ENCODE measurements at places on chromosomes 5 and 9.
A peak's percentile ranks its signal among the peaks of the same experiment; 100 is the strongest.

- H3K4me3 ChIP-seq, result no peak overlapping the region
- H3K4me1 ChIP-seq, result no peaks in the 10 kb centered on the region
- no peak for DNase-seq
- H3K36me3 ChIP-seq, result no peaks in the 10 kb centered on the region
- H3K27ac ChIP-seq, result no peak overlapping the region
Measured at GRCh38 chr5:110356677-110357076, 369.8 kb downstream of the TMEM232 start.

DNA sequence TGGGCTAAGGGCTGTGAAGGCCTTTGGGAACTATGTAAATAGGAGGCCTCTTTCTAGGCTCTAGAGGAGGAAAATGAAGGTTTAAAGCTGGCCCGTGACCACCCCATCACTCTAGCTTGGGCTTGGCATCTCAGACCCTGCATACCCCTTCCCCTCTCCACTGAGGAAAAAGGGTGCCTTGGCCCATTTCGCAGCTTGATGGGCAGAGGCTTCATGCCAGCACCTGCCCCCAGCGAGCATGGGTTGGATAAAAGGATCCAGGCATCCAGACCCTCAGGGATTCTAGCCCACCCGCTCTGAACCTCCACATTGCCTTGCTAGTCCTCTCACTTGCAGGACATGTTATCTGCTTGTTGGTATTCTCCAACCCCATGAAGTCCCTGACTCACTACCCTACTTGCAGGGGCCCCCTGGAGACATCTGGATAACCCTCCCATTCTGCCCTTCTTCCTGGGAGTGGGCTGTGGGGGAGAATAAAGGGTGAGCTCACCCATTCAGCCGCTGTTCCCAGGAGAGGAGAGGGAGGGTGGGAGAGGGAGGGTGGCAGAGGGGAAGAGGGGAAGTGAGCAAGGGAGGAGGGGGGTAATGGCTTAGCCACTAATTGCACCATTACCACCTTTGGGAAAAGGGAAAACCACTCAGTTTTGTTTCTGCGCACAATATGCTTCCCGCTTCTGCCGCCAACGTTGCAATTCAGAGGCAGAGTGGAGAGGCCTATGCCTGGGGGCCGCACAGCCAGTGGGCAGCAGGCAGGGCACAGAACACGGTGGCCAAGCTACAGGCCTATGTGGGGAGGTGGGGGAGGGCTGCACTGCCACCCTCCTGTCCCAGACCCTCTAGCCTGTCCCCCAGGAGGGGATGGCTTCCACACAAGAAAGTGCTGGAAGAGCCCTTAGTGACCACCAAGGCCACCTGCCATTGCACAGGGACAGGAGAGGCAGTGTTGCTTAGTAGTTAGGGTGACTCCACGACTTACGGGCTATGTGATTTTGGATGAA lies 2.1 kb upstream of the CAMK2A start:
- H3K27me3 ChIP-seq, result no peaks in the 10 kb centered on the region
- no peaks in the 10 kb centered on the region for H3K36me3 ChIP-seq
- H3K27ac ChIP-seq, result no peak overlapping the region
- no peak for DNase-seq

DNA sequence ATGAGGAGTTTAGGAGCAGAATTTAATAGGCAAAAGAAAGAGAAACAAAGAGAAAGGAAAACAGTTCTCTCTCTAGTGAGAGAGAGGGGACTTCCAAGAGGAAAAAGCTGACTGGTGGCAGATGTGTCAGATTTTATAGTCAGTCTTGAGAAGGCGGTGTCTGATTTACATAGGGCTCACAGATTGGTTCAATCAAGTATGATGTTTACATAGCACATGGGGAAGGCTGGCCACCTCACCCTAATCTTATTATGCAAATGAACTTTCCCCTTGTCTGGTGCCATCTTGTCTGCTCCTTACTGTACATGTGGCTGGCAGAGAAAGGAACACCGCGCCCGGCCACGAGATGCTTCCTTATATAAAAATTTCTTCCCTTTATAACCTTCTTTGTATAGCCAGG lies 24.7 kb downstream of the UNC13B start:
- no peaks in the 10 kb centered on the region for H3K27me3 ChIP-seq
- no peak overlapping the region for H3K27ac ChIP-seq
- H3K4me3 ChIP-seq, result no peak overlapping the region
- H3K4me1 ChIP-seq, result no peaks in the 10 kb centered on the region
- no peaks in the 10 kb centered on the region for H3K36me3 ChIP-seq

GRCh38 chr9:109264877-109265587 lies 55.8 kb downstream of the EPB41L4B start:
- DNase-seq, result peak; percentile 79
- H3K27ac ChIP-seq, result peak overlapping the region; percentile 83
- H3K27me3 ChIP-seq, result no peaks in the 10 kb centered on the region
- H3K4me1 ChIP-seq, result peaks cover 20% of the 10 kb centered on the region
- H3K36me3 ChIP-seq, result no peaks in the 10 kb centered on the region
- peak overlapping the region; percentile 1 for H3K4me3 ChIP-seq
